ENCODE measurements at places on chromosomes 1 and 21.

GRCh38 chr1:56787330-56787729 lies 31.9 kb downstream of the FYB2 start:
- H3K27me3 ChIP-seq = no peaks in the 10 kb centered on the region
- H3K4me1 ChIP-seq = no peaks in the 10 kb centered on the region
- DNase-seq = no peak
- H3K36me3 ChIP-seq = no peaks in the 10 kb centered on the region

GRCh38 chr1:47212636-47213229 lies 19.3 kb downstream of the TAL1 start:
- no peak overlapping the region for H3K4me3 ChIP-seq
- H3K4me1 ChIP-seq = peaks cover 4% of the 10 kb centered on the region
- H3K27me3 ChIP-seq = no peaks in the 10 kb centered on the region
- no peaks in the 10 kb centered on the region for H3K36me3 ChIP-seq
- peak overlapping the region; percentile 55 for H3K27ac ChIP-seq

GRCh38 chr1:223233410-223234169 lies 90.5 kb upstream of the TLR5 start:
- peak overlapping the region; percentile 72 for H3K27ac ChIP-seq
- no peak for DNase-seq
- H3K4me3 ChIP-seq = no peak overlapping the region
- H3K4me1 ChIP-seq = peaks cover 17% of the 10 kb centered on the region
- no peaks in the 10 kb centered on the region for H3K36me3 ChIP-seq
- no peaks in the 10 kb centered on the region for H3K27me3 ChIP-seq

GRCh38 chr1:109725510-109725909 lies 13.5 kb downstream of the GSTM5 start:
- no peaks in the 10 kb centered on the region for H3K36me3 ChIP-seq
- no peak overlapping the region for H3K4me3 ChIP-seq
- H3K27me3 ChIP-seq = no peaks in the 10 kb centered on the region
- no peak overlapping the region for H3K27ac ChIP-seq

DNA sequence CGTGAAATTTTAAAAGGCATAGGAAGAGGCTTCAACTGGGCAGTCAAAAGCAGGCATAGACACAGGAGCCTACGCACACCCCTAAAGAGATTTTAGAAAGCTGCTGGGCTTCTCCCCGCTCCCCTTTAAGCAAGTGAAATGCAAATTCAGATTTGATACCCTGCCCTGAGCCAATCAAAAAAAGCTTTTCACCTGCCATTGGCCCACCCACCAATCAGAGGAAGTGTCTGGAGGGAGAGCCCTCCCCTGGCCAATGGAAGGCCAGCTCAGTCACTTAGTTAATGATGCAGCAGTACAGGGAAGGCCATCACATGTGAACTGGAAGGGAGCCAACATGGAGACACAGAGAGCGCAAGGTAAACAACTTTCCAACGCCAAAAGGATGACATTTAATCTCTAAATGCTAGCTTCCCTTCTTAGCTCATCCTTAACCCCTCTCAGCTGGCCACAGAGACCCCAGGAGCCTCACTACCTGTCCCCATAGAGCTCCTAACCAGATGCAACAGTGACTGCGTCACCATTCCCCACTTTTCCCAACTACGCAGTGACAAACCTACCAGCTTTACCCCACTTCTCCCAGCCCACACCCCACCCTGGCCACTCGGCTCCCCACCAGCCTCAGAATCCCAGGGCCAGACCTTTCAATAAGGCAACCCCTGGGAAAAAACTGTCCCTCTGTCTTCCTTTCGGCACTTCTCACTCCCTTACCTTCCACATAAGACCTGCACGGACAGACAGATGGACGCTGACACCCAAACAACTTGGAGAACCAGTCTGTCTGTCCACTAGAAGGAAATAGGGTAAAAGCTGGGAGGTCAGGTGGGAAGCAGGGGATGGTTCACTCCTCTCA lies 71.0 kb downstream of the CD46 start:
- H3K27me3 ChIP-seq = no peaks in the 10 kb centered on the region
- H3K36me3 ChIP-seq = no peaks in the 10 kb centered on the region
- H3K27ac ChIP-seq = peak overlapping the region; percentile 90
- H3K4me3 ChIP-seq = peak overlapping the region; percentile 55
- H3K4me1 ChIP-seq = peaks cover 100% of the 10 kb centered on the region

DNA sequence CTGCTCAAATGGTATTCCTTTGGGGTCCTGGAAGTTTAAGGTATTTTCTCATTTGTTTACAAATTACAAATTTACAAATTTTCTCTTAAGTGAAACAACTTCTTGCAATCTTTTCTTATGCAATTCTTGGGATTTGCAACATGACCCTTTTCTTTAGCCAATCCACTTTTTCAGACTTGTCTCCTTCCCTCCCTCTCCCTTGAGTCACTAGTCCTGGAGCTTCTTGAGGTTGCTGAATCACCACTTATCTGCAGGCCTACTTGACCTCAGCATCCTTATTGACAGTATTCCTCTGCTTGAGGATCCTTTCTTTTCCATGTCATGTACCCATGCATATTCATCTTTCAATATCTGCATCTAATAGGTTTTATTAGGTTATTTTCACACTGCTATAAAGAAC lies 302.8 kb upstream of the ADAMTS5 start:
- H3K27ac ChIP-seq = peak overlapping the region; percentile 30
- no peaks in the 10 kb centered on the region for H3K36me3 ChIP-seq
- no peaks in the 10 kb centered on the region for H3K27me3 ChIP-seq
- no peak overlapping the region for H3K4me3 ChIP-seq
- DNase-seq = no peak
